ENCODE measurements at places on chromosomes 7 and 10.

GRCh38 chr7:93258661-93259060, 26.5 kb downstream of the VPS50 start:
- no peak for DNase-seq

DNA sequence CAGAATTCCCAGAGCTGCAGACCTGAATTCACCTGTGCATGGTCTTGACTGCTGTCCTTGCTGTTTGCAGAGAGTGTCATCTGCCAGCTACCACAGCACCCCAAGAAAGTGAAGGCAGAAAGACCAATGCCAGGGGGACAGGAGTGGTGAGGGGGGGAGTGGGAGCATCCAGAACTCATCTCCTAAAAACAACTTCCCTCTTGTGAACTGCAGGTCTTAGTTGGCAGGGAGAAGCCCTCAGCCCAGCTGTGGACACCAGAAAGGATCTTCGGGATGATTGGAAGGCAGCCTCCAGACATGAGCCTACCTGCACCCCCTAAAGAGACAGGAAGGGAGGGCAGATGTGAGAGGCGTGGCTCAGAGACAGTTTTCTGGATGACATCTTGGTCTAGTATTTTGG, 615.8 kb upstream of the MGMT start:
- DNase-seq, result no peak

- DNase-seq, result no peak
Observed at GRCh38 chr10:4902571-4903011, 60.6 kb upstream of the AKR1C1 start.

DNA sequence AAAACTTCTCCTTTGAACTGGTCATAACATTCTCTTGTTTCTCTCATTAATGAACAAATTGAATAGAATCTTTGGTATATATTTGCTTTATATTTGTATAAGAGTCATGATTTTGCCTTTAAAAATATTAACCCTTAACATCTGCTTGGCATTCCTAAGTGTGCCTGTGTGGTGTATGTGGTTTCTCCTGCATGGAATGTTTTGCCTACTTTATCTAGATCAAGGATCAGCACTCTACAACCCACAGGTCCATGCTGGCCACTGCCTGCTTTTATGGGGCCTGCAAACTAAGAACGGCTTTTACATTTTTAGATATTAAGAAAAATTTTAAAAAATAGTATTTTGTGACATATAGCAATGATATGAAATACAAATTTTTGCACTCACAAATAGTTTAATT, 4.3 kb upstream of the LAMB4 start:
- no peak for DNase-seq

GRCh38 chr10:132359305-132360040, 27.5 kb downstream of the LRRC27 start:
- DNase-seq, result no peak

DNA sequence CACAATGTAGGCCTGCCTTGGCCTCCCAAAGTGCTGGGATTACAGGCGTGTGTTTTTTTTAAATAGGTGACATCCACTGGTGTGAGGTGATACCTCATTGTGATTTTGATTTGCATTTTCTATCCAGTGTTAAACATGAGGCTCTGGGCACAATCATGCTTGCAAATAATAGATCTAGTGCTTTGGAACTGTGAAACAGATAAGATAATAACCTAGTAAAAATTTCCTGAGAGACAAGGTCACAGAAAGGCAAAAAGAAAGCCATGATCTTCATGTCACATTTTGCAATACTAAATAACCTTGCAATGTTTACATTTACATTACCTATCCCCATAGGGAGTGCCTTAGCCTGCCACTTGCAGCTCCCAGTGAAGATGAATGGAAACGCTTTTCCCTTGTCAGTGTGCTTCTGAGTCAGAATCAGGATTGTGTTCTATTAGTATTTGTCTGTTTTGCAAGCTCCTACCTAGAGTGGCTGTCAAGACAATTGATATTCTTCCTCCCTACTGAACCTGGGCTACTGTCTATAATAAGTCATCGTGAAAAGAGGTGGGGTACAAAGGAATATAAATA, 256.5 kb downstream of the PHTF2 start:
- no peak for DNase-seq

- DNase-seq, result no peak
Observed at GRCh38 chr10:5538446-5538845, 13.7 kb downstream of the CALML3 start.

DNA sequence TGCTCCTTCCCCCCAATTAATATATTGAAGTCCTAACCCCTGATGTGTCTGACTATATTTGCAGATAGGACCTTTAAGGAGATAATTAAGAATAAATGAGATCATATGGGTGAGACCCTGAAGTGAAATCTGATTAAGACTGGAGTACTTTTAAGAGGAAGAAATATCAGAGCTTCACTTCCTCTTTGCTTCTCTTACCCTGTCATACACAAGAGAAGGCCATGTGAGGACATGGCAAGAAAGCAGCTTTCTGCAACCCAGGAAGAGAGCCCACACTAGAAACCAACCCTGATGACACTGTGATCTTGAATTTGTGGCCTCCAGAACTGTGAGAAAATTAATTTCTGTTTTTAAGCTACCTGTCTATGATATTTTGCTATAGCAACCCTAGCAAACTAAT, 44.2 kb downstream of the JMJD1C start:
- no peak for DNase-seq

DNA sequence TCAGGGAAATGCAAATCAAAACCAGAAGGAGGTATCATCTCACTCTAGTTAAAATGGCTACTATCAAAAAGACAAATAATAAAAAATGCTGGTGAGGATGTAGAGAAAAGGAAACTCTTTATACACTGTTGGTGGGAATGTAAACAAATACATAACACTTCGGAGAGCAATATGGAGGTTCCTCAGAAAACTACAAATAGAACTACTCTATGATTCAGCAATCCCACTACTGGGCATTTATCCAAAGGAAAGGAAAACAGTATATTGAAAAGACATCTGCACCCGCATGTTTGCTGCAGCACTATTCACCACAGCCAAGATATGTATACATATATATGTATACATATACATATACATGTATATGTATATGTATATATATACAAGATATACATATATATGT, 94.2 kb downstream of the C10orf90 start:
- DNase-seq, result no peak

DNA sequence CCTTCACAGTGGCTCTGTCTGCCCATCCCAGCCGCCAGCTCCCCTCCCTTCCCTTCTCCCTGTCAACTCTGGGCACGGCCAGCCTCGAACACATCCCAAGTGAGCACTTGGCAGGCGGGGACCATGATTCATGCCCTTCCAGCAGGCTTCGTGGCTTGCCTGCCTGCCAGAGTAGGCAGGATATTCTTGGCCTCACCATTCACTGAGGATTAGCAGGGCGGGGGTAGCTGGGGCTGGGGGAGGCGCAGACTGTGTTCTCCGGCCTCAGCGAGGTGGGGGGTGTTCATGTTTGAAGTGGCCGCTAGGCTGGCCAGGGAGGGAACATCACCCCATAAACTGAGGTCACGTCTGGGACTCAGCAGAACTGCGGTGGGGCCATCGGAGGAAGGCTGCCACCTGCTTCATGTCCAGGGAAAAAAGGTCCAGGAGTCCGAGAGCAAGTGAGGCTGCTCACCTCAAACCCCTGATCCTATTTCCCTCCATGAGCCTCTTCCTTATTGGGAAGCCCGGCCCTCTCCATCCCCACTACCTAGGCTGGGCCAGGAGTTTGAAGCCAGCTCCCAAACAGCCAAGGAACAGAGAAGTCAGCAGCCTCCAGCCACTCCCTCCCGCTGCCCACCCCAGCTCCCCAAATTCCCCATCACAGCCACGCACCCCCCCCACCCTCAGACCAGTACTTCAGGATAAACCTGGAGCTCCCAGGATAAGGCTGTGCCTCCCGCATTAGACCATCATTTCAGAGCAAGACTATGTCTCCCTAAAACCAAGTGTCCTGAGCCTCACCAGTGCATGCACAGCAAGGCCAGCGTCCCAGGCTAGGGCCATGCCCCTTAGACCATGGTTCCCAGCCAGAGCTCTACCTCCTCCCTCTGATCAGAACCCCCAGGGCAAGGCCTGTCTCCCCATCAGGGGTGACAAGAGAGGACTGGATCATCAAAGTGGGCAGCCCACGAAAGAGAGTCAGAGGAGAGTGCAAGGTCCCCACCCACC, 42.8 kb upstream of the RABGEF1 start:
- no peak for DNase-seq

GRCh38 chr7:130351791-130352090, 7.1 kb downstream of the CPA5 start:
- DNase-seq, result no peak

DNA sequence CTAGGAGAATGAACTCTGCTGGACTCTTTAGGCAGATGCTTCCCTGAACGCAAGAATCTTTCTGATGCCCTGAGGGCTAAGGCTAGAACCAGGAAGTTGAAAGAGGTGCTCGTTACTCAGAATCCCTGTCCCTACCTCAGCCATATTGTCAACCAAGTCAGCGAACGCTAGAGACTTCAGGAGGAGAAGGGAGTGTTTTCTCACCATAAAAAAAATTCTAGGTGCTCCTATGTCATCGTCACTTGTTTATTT, 359.4 kb downstream of the PRPF18 start:
- DNase-seq, result no peak

DNA sequence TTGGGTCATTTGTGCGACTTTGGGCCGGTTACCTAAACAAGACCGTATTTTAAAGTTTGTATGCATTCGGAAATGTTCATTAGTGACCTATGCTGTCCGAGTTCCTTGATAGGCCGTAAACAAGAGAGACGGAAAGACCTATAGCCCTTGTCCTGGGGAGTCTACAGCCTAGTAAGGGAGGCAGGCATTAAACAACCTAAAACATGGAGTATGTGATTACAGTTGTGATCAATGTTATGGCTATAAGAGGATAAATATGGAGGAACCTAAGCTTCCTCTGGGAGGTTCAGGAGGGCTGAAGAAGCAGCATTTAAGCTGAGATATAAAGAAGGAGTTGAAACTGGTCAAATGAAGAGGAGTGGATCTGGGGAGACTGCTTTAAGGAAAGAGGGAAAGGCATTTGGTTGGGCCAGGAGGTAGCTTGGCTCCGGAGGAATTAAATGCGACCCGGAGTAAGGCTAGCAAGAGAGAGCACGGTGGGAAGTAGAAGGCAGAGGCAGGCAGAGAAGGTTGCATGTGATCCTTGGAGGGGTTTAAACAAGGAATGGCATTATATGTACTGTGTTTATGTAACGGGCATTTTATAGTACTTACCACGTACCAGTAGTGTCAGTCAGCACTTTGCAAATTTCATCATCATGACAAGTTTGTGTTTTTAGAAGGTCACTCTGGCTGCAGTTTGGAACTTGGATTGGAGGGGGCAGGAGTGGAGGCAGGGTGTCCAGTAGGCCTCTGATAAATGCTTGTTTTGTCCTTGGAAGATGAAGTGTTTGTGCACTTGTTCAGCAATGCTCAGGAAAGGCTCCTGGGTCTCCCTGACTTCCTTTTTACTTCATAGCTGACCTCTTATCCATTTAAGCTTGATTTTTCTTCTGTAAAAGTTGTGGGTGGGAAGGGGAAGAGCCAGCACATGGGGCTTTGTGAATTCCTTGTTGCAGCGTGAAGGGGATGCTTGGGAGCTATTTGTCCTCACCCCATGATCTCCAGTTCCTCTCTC, 1.0 kb upstream of the AVPI1 start:
- DNase-seq, result no peak

DNA sequence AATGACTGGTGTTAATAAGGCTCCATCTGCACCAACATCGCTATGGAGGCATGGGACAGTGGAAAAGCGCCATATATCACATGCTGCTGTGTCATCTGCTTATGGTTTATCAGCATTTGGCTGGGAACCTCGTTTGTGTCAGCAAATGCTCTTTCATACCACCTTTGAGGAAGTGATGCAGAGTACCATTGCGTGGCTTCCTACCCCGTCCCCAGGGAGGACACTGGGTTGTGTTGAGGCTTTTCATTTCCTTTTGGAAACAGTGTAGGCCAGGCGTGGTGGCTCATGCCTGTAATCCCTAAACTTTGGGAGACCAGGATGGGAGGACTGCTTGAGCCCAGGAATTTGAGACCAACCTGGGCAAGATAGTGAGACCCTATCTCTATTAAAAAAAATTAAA, 6.8 kb downstream of the TACR2 start:
- DNase-seq, result no peak

DNA sequence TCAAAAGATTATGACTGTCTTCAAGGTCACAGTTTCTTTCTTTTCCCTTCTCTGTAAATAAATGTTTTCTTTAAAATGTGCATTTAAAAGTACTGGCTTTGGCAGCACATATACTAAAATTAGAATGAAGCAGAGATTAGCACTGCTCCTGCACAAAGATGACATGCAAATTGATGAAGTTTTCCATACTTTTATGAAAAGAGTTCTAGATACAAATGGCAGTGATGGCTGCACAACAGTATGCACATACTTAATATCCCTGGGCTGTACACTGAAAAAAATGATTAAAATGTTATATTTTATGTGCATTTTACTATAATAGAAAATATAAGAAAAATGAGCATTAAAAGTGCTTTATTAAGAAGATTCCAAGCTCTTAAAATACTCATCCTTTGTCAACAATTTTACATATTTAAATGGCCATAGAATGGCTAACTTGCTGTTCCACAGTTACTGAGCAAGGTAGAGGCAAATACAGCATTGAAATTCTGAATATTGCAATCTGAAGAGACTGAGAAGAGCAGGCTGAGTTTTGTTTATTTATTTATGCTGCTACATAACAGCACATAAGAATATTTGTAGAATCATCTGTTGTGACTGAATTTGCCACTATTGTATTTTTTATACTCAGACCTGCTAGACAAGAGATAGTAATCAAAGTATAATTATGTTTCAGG, 117.8 kb downstream of the GPR37 start:
- no peak for DNase-seq

DNA sequence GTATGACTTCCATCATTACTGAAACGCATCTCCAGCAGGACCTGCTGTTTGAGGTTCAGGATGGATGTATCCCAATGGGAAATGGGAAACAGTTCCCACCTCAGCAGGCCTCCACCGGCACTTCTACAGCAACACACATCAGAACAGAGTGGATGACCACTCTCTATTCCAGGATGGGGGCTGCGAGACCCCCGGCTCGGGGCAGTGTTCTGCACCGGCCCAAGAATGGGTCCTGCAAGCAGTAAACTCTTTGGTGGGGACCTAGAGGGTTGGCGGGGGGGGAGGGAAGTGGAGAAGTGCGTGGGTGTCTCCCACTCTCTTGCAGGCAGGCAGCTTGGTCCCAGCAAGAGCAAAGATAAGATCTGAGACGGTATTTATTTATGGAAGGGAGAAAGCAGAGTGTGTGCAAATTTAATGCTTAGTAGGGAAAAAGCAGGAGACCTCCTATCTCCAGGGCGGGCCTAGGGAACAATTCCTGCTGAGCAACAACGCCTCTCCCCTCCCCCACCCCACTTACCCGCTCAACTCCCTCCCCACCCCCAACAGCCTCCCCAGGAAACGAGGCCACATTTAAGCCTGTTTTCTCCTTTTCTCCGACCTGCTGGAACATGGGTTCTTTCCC, 4.0 kb downstream of the SFMBT2 start:
- no peak for DNase-seq

DNA sequence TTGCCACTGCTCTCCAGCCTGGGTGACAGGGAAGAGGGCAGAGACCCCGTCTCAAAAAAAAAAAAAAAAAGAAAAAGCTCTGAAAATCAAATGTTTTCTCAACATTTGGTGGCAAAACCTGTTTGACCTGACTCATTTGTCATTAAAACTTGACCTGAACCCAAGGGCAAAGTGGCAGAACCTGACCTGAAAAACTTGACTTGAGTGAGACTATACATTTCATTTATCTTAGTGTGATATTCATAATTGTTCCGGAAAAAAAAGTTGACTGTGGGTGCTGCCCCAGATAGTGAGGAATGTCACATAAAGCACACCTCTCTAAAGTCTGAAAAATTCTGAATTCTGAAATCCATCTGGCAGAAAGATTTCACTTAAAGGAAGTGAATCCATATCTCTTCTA, 2.3 kb upstream of the TAX1BP1 start:
- no peak for DNase-seq

GRCh38 chr7:90178166-90178565, 23.9 kb downstream of the STEAP1 start:
- no peak for DNase-seq
